ENCODE measurements at places on chromosomes 3 and 15.

DNA sequence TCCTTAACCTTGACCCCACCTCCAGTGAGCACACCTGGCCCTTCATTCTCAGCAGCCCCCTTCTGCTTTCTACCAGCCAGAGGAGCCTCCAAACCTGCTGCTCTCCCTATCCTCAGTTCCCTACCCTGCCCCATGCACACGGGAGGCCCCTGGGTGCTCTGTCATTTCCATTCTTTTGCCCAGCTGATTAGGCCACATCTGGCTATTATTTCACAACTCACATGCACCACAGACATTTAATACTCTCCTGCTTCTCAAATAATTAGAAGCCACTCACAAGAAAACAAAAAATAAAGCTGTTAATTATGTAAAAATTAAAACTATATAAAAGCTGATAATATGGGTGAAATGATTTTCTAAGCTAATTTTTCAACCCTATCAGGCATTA, 50.7 kb downstream of the MYLK start:
- DNase-seq: no peak

- DNase-seq: no peak
Observed at GRCh38 chr3:194584320-194584776, 48.9 kb downstream of the TMEM44 start.

- DNase-seq: no peak
Observed at GRCh38 chr15:94673801-94674200, 442.4 kb downstream of the MCTP2 start.

GRCh38 chr3:144921710-144922109, 950.1 kb downstream of the DIPK2A start:
- DNase-seq: no peak

DNA sequence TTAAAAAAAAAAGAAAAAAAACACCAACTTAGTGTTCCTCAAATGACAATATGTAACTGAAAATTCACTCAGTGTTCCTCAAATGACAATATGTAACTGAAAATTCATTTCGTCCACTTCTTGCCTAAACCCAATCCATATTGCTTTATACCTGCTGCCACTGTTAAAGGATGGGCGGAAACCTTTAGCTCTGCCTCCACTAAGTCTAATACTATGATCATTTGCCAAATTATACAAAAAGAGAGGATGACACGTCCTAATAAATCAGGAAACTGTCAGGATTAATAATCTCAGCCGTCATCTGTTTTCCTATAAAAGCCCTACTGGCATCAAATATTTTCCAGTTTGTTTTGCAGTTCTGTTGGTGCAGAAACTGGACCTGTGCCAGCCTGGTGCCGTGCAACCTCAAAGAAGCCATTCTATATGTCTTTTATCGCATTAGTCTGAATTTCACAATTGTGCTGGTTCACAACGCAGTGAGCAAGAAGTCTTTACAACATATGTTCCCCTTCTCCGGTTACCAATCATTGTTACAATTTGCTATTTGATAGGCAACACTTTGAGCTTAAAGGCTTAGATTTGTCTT, 160.4 kb upstream of the KCNH8 start:
- DNase-seq: peak; percentile 18

DNA sequence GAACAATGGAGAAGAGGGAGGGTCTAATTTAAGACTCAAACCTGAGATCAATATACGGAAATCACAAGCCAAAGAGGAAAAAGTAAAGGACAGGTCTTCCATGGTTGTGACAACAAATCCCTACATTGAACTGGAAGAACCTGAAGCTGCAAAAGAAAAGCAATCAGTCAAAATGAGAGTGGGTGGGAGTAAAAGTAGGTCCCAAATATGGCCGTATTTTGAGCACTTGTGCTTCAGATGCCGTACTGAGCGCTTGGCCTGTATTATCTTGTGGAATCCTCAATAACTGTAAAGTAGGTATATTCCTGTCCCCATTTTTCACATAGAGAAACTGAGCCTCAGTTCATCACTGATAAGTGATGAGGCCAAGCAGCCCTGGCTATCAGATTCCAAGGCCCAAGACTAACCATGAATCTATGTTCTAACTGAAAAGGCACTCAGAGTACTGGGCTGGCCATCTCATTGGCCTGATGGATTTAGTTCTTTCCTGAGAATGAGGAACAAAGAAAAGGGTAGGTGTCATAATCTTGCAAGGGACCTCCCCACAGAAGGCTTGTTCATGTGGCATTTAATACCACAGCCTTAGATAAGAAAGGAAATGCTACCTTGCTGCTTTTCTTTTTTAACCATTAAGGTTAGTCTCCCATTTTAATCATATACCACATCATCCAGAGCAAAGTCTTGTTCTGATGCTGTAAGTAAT, 52.5 kb downstream of the LRRN1 start:
- DNase-seq: no peak

DNA sequence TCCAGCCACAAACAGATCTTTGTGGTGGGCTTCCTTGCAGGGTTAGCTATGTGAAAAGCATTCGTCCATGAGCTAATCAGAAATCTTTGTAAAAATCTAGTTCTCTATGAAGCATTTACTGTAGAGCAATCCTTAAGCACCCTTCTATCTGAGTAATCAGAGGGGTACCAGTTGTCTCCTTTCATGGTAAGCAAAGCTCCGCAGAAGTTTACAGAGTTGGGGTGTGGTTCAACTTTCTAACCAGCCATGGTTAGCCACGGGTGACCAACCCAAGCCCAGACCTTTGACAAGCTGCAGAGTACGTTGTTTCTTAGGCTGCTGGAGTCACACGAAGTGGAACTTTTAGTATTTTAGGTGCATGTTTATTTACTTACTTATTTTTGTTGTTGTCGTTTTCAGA, 77.4 kb downstream of the FLNB start:
- no peak for DNase-seq

- DNase-seq: no peak
Observed at GRCh38 chr15:27449941-27450340, 479.0 kb downstream of the GABRG3 start.

GRCh38 chr15:70054366-70054765, 43.4 kb downstream of the TLE3 start:
- DNase-seq: no peak

DNA sequence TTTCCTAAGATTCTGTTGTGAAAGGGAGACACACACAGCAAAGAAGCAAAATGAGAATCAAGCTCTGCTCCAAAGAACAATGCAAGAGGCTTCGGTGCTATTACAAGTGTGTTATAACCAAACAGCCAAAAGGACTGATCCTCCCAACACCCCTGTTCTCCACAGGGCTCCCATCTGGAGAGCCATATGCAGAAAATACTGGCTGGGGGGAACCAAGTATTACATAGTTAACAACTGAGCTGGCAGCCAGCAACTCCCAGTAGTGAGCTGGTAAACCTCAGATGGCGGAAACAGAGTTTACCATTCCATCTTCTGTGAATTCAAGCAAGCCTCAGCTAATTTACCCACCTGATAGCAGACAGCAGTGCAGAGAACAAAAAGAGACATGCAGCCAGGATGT, 156.4 kb downstream of the NTRK3 start:
- DNase-seq: no peak

DNA sequence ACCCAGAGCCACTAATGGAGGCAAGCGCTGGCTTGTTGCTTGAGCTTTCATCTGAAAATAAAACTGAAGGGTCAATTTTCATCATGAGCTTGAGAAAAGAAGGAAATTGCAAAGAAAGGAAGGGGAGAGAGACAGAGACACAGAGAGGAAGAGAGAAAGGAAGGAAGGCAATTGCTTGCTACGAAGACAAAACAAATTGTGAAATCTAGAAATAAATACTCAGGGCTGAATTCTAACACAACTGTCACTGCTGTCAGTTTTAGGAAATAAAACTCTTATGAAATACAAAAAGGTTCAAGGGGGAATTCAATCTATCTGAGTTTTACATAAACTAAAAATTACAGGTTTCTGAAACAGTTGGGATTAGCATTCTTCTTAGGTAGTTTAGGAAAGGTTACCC, 36.7 kb downstream of the FOXP1 start:
- DNase-seq: no peak

DNA sequence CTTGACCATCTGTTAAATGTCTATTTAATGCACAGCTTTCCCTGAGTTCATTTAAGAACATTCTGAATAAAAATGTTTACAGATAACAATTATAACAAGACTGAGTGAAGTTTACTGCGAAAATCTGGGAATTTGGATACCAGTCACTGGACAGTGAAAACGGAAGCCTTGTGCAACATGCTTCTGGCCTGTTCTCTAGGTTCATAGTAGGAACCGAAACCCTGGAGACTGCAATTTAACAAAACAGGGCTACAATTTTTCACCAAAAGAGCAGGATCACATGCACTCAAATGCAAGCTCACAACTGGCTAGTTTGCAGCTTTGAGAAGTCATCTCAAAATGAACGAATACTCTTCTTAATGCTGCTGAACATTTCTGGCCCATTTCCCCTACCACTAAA, 435.9 kb downstream of the NR2F2 start:
- no peak for DNase-seq

Data from HT-29 (cell line).